Activated T-cell treated with anti-CD3 and anti-CD28 coated beads for 1 hour (primary cell): ENCODE measurements at places on chromosomes 11 and 22.

GRCh38 chr11:43984519-43985385, 42.3 kb downstream of the C11orf96 start:
- DNase-seq, result no peak

- no peak for DNase-seq
Measured at GRCh38 chr11:67060111-67060522, 3.5 kb downstream of the RHOD start.

DNA sequence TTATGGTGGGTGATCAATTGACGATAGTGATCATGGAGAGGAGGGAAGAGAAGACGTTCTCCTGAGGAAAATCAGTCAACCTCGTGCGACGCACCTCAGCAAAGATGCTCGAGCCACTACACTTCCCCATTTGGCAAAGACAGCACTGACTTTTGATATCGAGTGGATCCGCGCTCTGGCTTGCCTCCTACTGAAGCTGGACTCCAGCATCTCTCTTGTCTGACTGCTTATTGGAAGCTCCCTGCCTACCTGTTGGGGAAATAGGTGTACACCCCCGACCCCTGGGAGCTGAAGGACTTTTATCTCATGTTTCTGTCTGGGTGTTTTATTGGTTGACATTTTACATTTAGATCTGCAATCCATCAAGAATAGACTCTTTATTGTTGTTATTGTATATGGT, 476.8 kb upstream of the B3GAT1 start:
- DNase-seq, result no peak

DNA sequence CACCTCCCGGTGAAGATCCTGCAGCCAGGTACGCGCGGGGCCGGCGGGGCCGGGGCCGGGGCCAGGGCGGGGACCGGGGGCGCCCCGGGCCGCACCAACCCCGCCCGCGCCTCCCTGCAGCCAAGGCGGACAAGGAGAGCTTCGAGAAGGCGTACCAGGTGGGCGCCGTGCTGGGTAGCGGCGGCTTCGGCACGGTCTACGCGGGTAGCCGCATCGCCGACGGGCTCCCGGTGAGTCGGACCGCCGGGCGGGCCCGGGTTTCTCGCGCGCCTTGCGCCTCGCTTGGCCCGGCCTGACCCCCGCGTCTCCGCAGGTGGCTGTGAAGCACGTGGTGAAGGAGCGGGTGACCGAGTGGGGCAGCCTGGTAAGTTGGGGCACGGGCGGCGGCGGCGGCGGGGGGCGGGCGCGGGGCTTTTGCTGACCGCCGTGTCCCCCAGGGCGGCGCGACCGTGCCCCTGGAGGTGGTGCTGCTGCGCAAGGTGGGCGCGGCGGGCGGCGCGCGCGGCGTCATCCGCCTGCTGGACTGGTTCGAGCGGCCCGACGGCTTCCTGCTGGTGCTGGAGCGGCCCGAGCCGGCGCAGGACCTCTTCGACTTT, 531 bp downstream of the PIM3 start:
- DNase-seq, result no peak

- DNase-seq, result no peak
Measured at GRCh38 chr11:131422496-131422895, 52.1 kb downstream of the NTM start.

GRCh38 chr11:60895687-60896086, 10.7 kb downstream of the PRPF19 start:
- DNase-seq, result no peak

DNA sequence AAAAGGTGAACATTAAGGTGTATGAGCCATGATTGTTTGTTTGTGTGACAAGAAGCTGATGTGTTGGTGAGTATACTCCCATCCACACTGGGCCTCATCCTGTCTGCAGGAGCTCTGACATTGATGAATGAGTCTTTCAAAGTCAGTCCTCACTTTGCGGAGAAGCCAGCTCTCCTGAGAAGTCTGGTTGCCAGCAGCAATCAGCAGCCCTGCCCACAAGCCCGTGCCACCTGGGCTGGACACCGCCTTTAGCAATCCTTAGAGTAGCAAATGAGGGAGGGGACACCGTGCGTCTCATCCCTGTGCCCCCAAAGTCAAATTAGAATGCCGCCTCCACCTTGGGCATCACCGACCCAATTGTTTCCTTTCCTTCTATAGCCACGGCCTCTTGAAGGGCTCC, 174.8 kb upstream of the NECTIN1 start:
- no peak for DNase-seq

DNA sequence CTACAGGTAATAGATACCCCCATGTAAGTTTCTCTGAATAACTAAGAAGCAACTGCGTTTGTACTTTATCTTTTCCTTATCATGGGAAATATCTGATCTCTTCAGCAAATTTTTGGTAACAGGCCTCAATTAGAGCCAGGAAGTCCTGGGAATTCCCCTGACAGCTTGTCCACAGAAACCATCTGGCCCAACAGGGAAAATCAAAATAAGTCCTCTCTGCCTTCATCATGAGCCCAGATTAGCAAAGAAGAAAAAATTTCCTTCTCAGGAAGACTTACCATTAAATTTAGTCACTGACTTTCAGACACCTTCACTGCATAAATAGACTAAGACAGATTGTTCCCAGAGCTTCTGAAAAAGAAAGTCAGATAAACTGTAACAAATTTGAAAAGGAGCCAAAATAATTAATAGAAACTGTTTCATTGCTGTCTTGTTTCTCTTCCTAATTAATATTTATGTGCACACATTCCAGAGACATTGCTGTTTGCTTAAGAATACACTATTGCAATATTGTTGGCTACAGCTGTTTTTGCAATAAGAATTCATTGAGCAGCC, 278.1 kb upstream of the FAT3 start:
- no peak for DNase-seq

- no peak for DNase-seq
Measured at GRCh38 chr22:19943082-19944026, 1.7 kb upstream of the TXNRD2 start.

- DNase-seq, result no peak
Measured at GRCh38 chr11:65894034-65894591, 3.6 kb downstream of the CCDC85B start.

DNA sequence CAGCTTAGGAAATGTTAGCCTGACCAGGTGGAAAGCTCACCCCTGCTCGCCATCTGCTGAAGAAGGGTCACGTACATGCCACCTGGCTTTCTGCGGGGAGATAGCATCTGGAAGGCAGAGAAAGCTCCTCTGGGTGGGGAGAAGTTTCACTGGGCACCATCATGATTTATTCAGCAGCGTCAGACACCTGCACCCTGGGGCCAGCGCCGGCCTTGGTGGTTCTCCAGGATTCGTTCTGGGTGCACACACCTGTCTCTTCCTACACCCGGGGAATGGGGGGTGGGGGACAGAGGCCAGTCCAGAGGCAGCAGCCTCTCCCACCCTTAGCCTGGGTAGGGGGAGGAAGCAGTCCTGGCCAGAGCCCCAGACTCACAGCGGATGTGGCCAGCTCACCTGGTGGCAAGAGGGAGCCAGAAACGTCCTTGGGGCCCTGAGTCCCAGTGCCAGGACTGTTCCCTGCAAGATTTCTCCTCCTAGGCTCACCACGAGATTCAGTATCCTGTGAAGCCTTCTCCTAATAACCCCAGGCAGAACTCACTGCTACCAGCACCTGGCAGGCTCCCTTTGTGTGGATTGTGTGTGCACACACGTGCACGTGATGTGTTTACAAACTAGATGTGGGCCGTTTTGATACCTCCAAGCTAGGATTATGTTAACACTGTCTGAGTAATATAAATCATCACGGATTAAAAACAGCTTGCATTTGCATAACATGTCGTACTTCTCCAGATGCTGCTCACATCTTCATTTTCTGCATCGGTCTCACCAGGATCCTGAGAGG, 17.3 kb upstream of the RASD2 start:
- DNase-seq, result no peak

GRCh38 chr11:27976262-27976661, 131.7 kb downstream of the KIF18A start:
- no peak for DNase-seq

GRCh38 chr11:106625566-106625965, 392.7 kb downstream of the GUCY1A2 start:
- no peak for DNase-seq

DNA sequence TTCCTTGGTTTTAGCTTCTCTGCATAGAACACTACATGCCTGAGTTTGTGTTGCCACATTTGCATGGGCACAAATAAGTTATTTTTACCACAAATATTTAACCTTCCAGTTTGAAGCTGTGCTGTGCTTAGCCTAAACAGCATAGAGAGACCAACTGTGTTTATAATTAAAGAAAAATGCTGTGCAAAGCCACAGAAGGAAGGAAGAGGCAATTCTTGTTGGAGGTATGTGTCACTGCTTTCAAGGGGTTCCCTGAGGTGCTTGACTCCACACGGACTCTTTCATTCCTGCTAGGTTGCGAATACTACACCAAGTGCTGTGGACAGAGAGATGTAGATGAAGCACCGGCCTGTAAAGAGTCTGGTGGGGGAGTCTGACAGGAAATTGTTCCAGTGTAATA, 47.6 kb upstream of the OLFML1 start:
- no peak for DNase-seq

GRCh38 chr11:34508524-34508923, 5.1 kb downstream of the ELF5 start:
- DNase-seq, result no peak

DNA sequence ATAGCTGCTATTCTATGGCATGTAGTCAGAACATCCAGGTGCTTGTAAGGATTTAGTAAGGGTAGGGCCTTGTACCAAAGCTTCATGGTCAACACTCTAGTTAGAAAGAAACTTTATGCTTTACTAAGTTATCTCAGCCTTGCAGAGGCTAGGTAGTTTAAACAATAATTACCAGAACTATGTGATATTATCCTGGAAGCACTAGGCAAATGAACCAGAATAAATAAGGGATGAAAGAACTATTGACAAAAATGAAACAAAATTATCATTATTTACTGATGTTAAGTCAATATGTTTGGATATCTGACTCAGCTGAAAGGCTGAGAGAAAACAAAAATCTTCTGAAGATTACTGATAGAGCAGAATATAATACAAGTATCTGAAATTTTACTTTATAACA, 1089.1 kb upstream of the RAG2 start:
- no peak for DNase-seq

DNA sequence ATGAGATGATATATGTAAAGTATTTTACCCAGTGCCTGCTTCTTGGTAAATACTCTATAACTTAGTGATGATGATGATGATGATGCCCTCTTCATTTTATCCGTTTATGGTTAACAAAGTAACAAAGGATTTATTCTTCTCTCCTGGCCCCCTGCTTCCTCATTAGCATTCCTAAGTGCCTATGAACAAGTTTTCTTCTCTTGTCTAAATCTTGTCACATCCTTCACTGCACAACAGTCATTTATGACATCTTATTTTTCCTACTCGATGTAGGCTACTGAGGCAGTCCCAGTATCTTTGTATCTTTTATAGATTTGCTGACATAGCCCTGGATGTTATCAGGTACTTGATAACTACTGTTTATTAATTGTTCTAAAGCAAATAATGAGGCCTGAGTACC, 754.4 kb upstream of the ARHGAP42 start:
- no peak for DNase-seq

GRCh38 chr11:31301549-31302510, 67.7 kb downstream of the DCDC1 start:
- no peak for DNase-seq

- no peak for DNase-seq
Measured at GRCh38 chr22:44599084-44599483, 101.1 kb upstream of the RTL6 start.

DNA sequence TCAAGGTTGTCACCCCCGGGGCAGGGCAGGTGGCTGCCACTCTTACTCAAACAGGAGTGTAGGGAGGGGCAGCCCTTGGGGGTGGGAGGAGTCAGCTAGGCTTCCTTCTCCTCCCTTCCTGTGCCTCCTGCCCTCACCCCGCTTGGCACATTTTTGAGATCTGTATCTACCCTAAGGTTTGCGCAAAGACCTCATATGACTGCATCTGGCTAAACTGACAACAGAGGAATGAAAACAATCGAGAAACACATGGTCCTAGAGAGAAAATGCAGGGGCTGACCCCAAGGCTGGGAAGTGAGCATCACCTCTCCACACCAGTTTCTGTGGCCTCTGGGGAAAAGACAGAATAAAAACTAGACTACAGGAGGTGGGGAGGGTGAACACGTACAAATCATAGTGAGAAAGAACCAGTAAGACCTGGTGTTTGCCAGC, 28.1 kb downstream of the IGSF9B start:
- peak; percentile 41 for DNase-seq

GRCh38 chr11:102843489-102843888, at the start of gene MMP3:
TSS of gene MMP3 (minus strand) at chr11:102843609. CDS start at chr11:102843546, 63 bp downstream.
- DNase-seq, result no peak

GRCh38 chr11:93467054-93467453, 76.1 kb downstream of the SMCO4 start:
- no peak for DNase-seq

DNA sequence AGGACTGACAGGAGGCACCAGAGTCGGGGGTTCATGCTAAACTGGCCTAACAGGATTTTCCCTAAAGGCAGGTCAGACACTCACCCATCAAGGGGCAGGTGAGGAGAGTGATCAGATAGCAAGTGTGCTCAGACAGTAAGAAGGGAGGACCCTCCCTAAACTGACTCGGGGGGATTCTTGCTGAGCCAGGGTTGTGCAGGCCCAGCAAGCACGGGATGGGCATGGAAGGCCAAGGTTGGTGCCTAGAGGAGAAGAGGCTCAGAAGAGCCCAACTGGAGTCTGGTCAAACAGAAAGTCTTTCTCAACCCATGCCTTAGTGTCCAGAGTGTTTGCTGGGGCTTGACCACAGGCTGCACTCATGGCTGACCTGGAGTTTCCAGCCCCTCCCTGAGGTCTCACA, 6.2 kb upstream of the APOL1 start:
- no peak for DNase-seq

GRCh38 chr11:128845334-128845780, 21.7 kb downstream of the KCNJ1 start:
- no peak for DNase-seq

DNA sequence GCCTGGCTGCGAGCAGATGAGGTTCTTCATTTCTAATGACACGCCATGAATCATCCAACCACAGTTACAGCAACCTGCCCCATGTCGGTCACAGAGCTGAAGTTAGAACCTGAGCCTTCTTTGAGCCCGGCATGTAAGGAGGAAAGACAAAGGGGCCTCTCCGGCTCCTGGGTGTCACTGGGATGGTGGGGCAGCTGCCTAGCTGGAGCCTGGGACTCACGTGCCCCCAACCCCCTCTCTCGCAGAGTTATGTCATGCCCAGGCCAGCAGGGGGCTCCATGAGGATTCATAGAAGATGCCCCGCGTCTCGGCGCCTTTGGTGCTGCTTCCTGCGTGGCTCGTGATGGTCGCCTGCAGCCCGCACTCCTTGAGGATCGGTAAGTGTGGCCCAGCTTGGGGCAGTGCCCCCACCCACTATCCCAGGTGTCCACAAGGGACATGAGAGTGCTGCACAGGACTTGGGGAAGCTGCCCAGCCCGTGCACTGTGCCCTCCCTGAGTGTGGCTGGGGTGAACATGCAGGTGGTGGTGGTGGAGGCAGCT, 148.5 kb downstream of the GRIK4 start:
- peak; percentile 3 for DNase-seq

DNA sequence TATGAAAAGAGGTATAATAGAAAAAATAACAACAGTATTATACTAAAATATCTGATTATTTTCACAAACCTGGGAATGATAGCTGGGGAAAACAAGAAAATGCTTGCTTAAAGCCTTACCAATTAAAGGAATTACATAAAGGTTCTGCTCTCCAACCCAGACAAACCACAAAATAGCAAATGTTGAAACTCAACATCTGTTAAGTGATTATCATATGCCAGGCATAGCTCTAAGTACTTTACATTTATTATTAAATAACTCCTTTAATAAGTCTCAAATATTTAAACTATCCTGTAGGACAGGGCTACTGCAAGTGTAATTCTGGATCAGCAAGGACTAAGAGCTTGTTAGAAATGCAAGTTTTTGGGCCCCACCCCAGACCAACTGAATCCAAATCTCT, 20.1 kb downstream of the OR10A6 start:
- DNase-seq, result no peak
